SK-N-SH (cell line): ENCODE measurements at places on chromosomes 1 and 21.

DNA sequence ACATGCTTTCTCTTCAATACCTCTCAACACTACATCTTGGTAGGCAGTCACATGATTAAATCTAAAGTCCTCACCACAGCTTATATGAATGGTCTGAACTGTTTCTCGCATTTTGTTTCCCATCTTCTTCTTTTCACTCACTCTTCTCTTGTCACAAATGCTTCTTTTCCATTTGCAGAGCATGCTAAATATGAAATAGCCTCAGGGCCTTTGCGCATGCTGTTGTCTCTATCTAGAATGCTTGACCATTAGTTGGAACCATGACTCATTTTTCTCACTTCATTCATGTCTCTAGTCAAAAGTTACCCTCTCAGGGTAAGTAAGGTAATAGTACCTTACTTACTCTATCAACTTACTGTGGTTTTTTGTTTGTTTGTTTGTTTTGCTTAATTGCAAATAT, 239.7 kb downstream of the PTPRC start:
- no peak for DNase-seq

DNA sequence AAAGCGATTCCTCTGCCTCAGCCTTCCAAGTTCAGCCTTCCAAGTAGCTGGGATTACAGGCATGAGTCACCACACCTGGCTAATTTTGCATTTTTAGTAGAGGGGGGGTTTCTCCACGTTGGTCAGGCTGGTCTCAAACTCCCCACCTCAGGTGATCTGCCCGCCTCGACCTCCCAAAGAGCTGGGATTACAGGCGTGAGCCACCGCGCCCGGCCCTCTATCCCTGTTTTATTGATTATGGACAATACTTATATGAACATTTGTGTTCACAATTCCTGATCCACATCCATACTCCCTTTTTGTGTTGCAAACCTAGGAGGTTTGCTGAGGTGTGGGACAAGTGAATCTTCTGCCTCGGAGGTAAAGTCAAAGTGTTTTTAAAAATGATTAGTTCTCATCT, 245.3 kb downstream of the GREM2 start:
- no peak for DNase-seq

DNA sequence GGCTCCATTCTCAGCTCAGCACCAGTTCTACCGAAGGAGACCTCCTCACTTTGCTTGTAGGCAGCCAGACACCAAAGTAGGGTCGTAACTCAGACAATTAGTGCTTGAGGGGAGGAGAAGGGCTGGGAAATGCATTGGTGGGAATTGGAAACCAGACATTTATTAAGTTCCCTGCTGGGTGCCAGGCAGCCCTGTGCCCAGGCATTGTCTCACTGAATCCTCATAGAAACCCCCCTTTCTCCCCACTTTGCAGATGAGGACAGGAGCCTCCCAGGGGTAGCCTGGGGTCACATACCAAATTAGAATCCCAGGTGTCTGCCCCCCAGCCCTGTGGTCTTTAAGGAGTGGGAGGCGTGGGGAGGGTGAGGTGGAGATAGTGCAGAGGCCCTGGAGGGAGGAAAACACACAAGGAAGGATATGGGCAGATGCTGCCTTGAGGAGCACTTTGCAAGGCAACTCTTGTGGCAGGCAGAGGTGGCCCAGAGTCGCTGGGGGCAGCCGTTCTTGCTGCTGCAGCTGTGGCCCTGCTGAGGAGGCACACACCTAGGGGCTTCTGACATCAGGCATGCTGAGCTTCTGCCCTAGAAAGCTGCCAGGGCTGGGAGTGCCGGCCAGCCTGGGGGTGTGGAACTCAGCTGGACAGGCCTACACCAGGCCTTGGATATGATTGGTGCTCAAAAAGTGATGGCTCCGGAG, 29.4 kb downstream of the CDK18 start:
- DNase-seq, result no peak

DNA sequence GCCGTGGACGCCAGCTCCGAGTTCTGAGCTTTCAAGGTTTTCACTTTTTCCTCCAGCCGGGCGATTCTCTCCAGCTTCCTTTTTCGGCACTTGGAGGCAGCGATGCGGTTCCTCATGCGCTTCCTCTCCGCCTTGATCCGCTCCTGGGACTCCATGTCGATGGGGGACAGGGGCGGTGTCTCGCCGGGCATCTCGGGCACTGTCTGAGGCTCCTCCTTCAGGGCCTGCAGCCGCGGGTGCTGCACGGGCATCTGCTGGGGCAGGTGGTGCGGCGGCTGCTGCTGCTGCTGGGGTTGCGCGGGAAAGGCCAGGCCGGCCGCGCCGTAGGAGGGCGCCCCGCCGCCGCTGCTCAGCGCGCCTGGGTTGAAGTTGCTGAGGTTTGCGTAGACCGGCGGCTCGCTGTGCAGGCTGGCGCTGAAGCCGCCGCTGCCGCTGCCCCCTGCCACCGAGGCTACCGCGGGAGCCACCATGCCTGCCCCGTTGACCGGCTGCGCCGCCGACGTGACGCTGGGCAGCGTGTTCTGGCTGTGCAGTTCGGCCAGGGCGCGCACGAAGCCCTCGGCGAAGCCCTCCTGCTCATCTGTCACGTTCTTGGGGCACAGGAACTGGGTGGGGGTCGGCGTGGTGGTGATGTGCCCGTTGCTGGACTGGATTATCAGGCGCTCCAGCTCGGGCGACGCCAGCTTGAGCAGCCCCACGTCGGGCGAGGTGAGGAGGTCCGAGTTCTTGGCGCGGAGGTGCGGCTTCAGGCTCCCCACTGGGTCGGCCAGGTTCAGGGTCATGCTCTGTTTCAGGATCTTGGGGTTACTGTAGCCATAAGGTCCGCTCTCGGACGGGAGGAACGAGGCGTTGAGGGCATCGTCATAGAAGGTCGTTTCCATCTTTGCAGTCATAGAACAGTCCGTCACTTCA, 1.4 kb downstream of the JUN start:
- DNase-seq, result peak; percentile 77

DNA sequence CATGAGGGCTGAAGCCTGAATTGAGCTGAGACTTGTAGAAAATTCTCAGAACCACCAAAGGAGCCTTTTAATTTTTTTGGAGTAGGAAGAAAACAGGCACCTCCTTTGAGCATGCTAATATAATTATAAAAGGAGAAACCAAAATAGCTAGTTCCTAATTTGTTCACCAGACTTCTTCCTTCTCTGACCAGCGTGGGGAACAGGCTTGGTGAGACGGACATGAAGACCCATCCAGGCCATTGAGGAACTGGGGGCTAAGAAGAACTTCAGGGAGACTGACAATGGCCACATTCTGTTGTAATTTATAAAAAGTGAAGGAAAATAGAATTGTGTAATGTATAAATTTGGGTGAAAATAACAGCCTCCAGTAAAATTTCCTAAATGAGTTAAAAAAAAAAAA, 62.6 kb downstream of the MAN1C1 start:
- no peak for DNase-seq

DNA sequence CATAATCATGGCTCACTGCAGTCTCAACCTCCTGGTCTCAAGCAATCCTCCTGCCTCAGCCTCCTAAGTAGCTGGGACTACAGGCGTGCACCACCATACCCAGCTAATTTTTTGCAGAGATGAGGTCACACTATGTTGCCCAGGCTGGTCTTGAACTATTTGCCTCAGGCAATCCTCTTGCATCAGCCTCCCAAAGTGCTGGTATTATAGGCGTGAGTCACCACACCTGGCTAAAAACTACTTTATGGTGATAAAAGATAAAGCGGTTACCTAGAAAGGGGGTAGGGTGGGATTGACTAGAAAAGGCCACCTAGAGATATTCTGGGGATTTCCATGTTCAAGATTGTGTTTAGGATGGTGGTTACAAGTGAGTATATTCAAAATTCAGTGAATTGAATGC, 5.0 kb downstream of the TSTD1 start:
- DNase-seq, result no peak

DNA sequence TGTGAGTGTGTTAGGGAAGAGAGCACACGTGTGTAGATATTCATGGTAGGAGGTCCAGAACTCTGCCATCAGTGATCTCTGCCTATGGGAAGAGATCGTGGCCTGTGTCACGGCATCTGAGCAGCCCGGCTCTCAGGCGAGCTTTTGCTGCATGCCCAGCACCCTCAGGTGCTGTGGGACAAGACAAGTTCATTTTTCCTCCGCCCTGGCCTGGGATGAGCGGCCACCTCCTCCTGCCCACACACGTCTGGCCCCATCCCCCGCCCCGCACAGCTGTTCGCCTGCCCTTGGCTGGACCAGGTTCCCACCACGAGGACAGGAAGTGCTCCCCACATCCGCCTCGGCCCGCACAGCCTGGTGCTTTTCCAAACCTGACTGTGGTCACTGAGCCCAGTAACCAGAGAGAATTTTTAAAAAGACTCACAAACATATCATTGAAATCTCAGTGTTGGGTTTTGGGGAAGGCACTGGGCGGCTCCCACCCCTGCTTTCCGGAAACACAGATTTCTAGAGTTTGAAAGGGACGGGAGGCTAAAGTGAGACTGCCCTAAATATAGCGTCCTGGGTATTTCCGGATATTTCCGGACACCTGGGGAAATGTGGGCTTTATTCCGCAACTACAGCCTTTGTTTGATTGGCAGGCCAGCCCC, 18.0 kb downstream of the BMP8A start:
- DNase-seq, result no peak

DNA sequence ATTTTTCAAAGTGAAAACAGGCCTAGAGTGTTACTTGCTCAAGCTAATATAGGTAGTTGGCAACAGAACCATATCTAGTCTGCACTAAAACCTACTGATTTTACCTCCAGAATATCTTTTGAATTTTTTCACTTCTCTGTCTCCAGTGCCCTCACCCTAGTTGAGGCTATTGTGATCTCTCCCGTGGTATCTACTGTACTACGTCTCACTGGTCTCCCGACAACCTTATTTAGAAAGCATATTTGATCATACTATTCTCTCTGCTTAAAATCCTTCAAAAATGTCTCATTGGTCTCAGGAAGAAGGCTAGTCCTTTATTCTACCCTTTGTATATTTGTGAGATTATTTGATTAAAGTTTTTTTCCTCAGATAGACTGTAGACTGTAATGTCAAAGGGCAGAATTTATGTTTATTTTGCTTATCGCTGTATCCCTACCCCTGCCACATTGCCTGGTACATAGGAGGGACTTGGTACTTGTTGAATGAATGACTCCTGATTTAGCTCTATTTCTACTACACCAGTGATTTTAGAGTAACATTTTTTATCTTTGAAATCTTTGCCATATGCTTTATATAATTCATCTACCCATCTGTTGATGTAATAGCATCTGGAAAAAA, 135.5 kb upstream of the KIAA1614 start:
- no peak for DNase-seq

DNA sequence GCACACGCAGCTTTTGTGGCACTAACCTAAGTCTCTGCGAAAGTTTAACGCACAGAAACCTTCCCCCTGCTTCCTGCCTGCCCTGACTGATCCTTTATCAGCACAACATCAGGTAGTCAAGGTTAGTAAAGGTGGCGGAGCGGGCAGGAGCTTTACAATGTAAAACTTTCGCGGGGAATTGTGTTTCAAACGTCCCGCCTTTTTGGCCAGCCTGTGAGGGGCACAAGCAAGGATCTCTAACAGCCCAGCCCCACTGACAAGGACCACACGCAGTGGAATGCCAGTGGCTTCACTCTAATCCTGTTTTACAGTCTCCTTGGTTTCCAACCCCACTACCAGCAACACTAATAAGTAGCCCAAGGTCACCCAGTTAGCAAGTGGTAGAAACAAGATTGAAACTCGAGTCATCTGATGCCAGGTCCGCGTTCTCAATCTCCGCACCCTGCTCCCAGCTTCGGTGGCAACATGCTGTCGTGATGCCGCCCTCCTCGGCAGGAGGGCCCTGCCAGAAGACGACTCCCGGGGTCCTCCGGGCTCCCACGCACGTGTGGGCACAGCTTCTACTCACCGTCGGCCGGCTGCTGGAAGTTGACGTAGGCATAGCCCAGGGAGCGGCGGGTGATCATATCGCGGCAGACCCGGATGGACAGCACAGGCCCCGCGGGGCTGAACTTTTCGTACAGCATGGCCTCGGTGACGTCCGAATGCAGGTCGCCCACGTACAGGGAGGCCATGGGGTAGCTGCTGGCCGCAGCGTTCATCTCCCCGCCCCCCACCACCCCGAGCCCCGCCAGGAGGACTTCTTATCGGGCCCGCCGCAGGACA, 1.2 kb downstream of the PABPC4 start:
- DNase-seq, result peak; percentile 76

DNA sequence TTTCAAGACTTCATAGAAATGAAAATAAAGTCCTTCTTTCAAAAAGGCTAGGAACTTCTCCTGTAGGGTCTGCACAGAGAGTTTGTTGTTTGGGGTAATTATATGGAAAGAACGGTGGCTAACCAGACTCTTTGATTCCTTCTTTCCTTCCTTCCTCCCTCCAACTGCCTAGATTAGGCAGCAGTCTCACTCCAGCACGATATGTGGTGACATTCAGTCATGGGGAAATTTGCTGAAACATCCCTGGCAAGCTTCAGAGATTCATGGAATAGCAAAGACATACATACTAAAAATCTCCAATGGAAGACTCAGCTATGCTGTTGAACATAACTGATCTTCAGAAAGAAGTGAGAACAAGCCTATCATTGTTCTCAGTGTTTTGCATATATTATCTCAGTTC, 4.3 kb downstream of the NTMT2 start:
- no peak for DNase-seq

GRCh38 chr21:37758982-37759381, 157.3 kb downstream of the KCNJ6 start:
- peak; percentile 36 for DNase-seq

GRCh38 chr21:29091033-29091432, 17.6 kb upstream of the CCT8 start:
- no peak for DNase-seq

DNA sequence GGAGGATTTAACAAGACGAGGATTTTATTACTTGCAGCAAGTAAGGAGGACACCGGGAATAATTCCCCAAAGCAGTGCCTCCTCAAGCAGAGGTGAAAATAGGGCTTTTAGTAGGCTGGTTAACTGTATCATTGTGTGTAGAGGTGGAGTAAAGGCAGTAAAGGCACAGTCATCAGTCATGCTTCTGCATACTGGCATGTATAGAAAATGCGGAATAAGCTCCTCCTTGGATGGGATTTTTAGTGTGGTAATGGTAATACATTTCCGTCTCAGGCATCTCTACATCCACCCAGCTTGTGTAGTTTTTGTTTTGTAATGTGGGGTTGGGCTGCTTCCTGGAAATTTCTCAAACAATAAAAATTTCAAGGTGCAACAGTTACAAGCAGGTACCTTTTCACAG, 27.4 kb upstream of the GPR25 start:
- DNase-seq, result no peak

- DNase-seq, result no peak
These were observed 23.4 kb upstream of the ADARB1 start for GRCh38 chr21:45050797-45051489.

GRCh38 chr1:200372095-200372884, 37.5 kb downstream of the ZNF281 start:
- no peak for DNase-seq

- DNase-seq, result peak; percentile 56
These were observed 10.9 kb upstream of the RCAN3 start for GRCh38 chr1:24491577-24492360.

GRCh38 chr1:75310067-75310466, 175.9 kb downstream of the LHX8 start:
- DNase-seq, result no peak

GRCh38 chr1:62800281-62800680, 16.3 kb downstream of the ATG4C start:
- DNase-seq, result no peak

GRCh38 chr21:45764792-45765191, 121.3 kb downstream of the PCBP3 start:
- DNase-seq, result no peak

- no peak for DNase-seq
These were observed 6.4 kb downstream of the NUAK2 start for GRCh38 chr1:205315008-205315618.
